ENCODE measurements at places on chromosomes 1 and 21. TPM values are rescaled to one million over a fixed set of nuclear protein-coding genes. Genes with fewer than 3 reads are reported as not detected.

The SLC25A34 gene
- total RNA-seq, result 1.0 TPM

The IL23R gene
- total RNA-seq, result 0.10 TPM

The TMCO4 gene
- total RNA-seq, result 11.1 TPM

The NBPF26 gene
- total RNA-seq, result 36.6 TPM

The DIO1 gene
- 0.21 TPM for total RNA-seq

The SPRR2G gene
- total RNA-seq, result not detected

The FCAMR gene
- total RNA-seq, result not detected

The LCE1F gene
- not detected for total RNA-seq

The RIMKLA gene
- total RNA-seq, result 0.10 TPM

The C1orf226 gene
- not detected for total RNA-seq

The RNF223 gene
- not detected for total RNA-seq

The GNG4 gene
- 0.10 TPM for total RNA-seq

The CCDC181 gene
- not detected for total RNA-seq

The ETV3L gene
- 0.10 TPM for total RNA-seq

The RGS18 gene
- 263 TPM for total RNA-seq

The SPRR2D gene
- not detected for total RNA-seq

The USH2A gene
- not detected for total RNA-seq

The SCP2 gene
- 76.3 TPM for total RNA-seq

The ZNF669 gene
- total RNA-seq, result 20.8 TPM

The ELAVL4 gene
- not detected for total RNA-seq

The TTC22 gene
- total RNA-seq, result 1.9 TPM

The VSIG8 gene
- 0.10 TPM for total RNA-seq

The NTMT2 gene
- total RNA-seq, result not detected

The LPAR3 gene
- 0.84 TPM for total RNA-seq

The STRIP1 gene
- 49.3 TPM for total RNA-seq

The DNALI1 gene
- 0.21 TPM for total RNA-seq

The FASLG gene
- 1.4 TPM for total RNA-seq

The GPR3 gene
- total RNA-seq, result 0.10 TPM

The CRABP2 gene
- total RNA-seq, result 0.42 TPM

The REN gene
- total RNA-seq, result not detected

The SLC45A1 gene
- not detected for total RNA-seq

The FAM72C gene
- total RNA-seq, result 0.10 TPM

The MEGF6 gene
- 16.2 TPM for total RNA-seq

The PALMD gene
- not detected for total RNA-seq

The NASP gene
- 43.1 TPM for total RNA-seq

The HSD3B1 gene
- not detected for total RNA-seq

The ERMAP gene
- total RNA-seq, result 6.4 TPM
